ENCODE measurements at places on chromosomes 13 and 19.

DNA sequence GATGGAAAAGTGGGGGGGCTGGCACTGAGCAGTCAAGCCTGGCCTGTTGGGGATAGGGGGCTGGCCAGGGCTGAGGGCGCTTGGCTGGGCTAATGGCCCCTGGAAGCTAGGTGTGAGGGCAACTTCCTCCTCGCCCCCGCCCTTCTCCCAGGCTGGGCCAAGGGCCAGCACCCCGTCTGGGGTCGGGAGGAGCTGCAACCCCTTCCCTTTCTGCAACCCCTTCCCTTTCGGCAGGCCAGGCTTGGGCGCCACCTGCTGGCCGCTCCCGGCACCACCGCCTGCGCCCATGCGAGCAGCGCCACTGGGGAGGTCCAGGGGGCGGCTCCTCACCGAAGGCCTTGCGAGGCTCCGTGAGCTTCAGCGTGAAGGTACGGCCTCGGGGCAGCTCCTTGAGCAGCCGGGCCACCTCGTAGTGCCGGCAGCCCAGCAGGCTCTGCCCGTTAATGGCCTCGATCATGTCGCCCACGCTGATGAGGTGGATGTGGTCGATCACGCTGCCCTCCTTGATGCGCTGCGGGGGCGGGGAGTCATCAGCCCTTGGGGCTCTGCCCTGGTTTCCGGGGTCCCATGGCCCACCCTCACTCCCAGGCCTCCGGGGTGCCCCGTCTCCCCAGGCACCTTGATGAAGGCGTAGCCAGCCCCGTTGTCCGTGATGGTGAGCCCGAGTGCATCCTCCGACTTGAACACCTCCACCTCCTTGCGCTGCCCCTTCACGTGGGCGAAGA, 5.0 kb upstream of the PTGER1 start:
- DNase-seq = peak; percentile 58

GRCh38 chr13:111183087-111183645, 68.1 kb downstream of the ARHGEF7 start:
- no peak for DNase-seq

GRCh38 chr19:53942001-53942786, 20.5 kb upstream of the CACNG8 start:
- DNase-seq = no peak

DNA sequence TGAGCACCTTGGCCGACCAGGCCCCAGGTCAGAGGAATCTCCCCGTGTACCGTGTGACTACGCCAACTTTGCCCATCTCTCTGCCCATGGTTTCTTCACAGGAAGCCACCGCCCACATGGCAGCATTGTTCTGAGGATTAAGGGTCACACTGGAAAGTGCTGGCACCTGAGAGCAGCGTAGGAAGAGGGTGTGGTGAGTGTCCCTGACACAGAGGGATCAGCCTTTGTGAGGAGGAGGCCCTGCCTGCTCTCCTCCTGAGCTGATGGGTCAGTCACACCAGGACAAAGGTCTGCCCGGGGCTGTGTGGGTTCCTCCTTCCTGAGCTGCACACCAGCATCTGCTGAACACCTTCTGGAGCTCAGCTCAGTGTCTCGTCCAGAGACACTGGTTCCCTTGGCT, 32.2 kb upstream of the SLC15A1 start:
- no peak for DNase-seq

DNA sequence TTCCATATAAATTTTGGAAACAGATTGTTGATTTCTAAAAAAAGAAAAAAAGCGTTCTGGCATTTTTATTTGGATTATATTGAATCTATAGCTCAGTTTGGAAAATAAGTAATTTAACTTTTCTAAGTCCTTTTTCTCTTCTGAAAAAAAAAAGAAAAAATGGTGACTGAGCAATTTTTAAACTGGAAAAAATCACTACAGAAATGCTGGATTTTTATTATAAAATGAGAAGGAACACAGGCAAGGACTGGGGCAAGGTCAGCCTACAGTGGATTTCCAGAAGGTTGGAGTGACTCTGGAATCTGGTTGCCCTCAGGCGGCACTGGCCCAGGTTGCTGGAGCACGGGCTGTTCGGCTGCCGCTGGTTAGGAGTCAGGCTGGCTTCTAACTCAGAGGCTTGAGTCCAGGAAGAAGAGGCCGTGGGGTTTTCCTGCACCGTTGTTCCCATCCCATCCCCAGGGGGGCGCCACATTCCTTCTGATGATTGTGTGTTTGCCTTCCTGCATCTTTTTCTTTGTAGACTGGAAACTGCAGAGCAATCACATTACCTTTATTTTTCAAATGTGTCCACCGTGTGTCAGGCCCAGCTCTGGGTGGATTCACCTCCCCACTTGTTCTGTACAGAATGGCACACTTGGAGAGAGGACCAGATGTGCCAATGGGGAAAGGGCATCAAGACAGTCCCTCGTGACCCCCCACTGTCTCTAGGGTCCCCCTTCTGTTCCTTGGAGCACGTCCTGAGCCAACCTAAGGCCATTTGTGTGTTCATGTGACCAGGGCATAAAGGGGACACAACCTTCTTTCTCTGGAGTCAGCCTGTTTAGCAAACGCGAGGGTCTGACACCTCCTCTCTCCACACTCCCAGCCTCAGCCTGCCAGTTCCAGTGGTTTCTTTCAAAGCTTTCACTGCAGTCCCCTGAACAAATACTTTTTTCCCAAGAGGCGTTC, 44.5 kb upstream of the GTF3A start:
- DNase-seq = peak; percentile 28
